Activated CD4-positive, alpha-beta T cell treated with anti-CD3 and anti-CD28 coated beads, Interleukin-2, amount 50 U/mL, for 4 hours (primary cell): ENCODE measurements at places on chromosomes 7 and 10.

DNA sequence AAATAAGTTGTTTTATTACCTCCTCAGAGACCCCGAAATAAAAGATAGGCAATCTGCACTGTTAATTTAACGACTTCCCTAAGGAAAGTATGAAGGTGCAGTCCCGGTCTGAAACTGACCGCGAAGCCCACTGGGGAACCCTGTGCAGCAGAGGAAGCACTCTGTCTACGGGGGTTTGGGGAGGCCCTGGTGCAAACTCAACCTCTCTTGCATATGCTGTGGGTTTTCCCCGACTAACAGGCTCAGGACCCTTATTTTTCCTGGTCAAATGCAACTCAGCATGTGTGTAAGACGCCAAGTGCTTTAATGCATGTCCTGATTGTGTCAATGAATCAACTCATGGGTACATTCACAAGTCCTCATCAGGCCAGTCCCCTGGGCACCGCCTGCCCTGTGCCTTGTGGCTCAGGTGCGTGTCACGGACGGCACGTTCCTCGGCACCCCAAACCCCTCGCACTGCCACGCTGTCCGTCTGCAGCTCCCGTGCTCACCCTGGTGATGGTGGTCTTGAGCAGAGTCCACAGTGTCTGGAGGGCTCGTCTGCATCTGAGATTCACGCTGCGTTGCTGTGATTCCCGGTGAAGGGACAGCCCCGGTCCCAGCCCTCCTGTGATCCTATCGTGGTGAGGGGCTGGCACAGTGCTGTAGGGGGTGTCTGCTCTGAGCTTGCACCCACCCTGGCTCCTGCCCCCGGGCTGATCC lies 33.8 kb downstream of the JAKMIP3 start:
- no peak for DNase-seq

DNA sequence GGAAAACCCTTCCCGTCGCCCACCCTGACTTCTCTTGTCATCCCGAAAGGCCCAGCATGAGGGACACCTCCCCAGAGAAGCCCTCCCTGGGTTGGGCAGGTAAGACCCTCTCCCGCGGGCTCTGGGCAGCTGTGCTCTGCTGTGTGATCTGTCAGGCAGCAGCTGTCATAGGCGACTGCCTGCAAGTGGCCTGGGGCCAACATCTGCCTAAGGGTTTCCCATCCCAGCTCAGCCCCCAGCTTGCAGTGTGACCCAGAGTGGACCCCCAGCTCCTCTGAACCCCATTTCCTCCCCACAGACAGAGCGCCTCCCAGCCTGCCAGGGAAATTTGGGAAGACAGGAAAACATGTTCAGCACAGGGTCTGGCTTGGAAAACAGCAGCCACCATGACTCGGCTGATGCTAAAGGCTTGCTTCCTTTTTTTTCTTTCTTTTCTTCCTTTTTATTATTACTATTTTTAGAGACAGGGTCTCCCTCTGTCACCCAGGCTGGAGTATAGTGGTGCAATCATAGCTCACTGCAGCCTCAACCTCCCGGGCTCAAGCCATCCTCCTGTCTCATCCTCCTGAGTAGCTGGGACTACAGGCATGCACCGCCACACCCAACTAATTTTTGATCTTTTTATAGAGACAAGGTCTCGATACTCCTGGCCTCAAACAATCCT lies 18.3 kb upstream of the TNRC18 start:
- no peak for DNase-seq

GRCh38 chr7:11858622-11859302 lies 26.8 kb upstream of the THSD7A start:
- no peak for DNase-seq

GRCh38 chr10:79023240-79024162 lies 45.3 kb upstream of the ZMIZ1 start:
- no peak for DNase-seq

- DNase-seq, result no peak
Measured at GRCh38 chr10:28807760-28808613, 130.7 kb downstream of the BAMBI start.

DNA sequence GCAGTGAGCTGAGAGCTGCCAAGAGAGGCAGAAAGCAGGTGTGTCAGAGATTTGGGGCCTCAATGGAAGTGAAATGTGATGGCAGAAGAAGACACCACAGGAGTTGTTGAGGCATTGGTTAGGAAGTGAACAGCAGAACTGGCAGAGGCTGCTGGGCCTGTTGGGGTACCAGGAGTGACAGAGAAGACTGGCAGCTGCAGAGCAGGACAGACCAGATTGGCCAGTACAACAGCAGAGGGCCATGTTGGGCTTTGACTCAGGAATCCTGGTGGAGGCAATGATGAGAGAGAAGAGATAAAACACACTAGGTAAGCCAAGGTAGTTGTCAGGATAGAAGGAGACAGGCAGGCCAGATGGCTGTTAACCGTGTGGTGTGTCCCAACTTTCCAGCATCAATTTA lies 19.9 kb upstream of the HERPUD2 start:
- no peak for DNase-seq

- DNase-seq, result no peak
Measured at GRCh38 chr7:131355917-131356777, 28.5 kb downstream of the MKLN1 start.

DNA sequence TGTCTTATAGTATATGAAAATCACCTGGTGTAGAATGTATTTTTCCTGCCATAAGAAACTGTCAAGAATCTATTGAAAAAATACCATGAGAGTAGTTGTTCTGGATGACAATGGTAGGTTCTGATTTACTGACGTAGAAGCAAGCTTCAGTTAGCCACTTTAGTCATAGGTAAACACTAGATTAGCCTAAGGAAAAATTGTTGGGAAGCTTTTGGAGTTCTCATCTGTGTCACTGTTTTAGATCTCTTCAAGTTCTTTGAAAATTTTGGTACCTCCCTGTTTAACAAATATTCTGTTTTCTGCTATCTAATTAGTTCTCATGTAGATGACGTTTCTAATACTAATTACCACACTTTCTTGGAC lies 131.8 kb downstream of the ADK start:
- DNase-seq, result no peak

- DNase-seq, result no peak
Measured at GRCh38 chr10:12909836-12910185, 91.7 kb downstream of the CCDC3 start.

GRCh38 chr7:144011458-144012230 lies 11.5 kb downstream of the OR6B1 start:
- DNase-seq, result no peak

GRCh38 chr7:144023171-144023827 lies 23.2 kb downstream of the OR6B1 start:
- DNase-seq, result no peak
